ENCODE measurements at places on chromosomes 16 and 17.
A peak's percentile ranks its signal among the peaks of the same experiment; 100 is the strongest.

DNA sequence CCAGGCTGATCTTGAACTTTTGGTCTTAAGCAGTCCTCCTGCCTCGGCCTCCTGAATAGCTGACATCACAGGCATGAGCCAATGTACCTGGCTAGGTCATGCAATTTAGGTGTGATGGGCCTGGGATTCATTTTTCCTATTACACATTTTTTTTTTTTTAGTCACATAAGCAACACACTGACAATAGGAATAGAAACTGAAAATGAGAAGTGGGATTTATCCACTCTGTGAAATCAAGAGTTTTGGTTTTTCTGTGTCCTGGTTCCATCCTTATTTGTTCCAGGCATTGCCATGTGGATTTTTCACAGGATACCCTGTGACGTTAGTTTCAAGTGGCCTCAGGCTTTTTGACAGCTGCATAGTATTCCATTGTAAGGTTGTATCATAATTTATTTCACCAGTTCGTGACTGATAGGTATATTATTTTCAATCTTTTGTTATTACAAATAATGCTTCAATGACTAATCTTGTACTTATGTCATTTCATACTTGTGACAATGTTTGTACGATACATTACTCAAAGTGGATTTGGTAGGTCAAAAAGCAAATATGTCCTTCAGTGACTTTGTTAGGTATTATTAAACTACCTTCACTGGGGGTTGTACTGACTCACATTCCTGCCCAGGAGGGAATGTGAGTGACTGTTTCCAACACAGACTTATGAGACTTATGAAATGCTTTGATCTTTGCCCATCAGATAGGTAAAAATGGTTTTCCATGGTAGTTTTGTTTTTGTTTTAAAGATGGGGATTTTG is 10.6 kb downstream of the ADCY7 start:
- DNase-seq: no peak

GRCh38 chr16:57984443-57985203 is 13.7 kb upstream of the CNGB1 start:
- peak; percentile 82 for DNase-seq

DNA sequence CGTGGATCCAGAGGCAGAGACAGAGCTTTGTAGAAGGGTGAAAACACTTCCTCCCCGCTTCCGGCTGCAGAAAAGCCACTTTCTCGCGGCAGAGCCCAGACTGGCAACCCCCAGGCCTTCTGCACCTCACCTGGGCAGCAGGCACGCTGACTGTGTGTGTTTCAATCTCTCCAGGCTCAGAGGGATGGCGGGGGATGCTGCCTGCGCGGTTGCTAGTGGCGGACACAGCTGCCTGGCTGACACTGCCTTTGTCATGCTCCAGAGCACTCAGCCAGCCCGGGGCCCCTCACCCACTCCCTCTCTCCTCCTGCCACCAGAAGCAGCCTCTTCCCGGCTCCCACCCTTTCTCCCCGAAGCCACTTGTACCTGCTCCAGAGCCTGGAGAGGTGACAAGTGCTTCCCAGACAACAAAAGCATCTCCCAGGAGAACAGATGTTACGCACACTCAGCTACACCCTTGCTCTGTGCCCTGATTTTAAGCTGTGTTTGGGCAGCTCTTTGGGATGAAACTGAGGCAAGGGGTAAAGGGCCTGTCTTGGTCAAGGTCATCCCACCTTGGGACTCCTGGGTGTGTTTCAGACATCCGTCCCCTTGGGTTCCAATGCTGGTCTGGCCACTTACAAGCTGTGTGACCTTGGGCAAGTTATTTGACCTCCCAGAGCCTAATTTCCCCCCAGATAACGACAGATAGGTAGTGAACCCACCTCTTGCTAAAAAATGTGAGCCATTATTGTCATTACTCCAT is 9.2 kb upstream of the GLIS2 start:
- peak; percentile 52 for DNase-seq

- DNase-seq: no peak
Observed at GRCh38 chr17:70078994-70079531, 4.0 kb downstream of the KCNJ16 start.

DNA sequence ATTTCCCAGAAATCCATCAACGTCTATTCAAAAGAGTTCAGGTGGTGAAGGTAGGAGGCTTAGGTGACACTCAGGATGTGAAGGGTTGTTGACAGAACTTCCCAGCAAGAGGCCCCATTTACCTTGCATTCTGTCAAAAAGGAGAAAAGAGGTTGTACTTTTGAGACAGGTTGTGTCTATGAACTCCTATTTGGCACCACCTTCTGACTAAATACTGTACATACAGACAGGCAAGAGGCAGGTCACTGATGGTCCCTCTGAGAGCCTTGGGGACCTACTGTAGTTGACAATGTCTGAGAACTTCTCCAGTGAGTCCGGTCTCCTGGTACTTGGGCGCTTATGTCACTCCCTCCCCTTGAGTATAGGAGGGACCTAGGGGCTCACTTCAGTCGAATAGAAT is 479.3 kb upstream of the ZFHX3 start:
- DNase-seq: no peak

DNA sequence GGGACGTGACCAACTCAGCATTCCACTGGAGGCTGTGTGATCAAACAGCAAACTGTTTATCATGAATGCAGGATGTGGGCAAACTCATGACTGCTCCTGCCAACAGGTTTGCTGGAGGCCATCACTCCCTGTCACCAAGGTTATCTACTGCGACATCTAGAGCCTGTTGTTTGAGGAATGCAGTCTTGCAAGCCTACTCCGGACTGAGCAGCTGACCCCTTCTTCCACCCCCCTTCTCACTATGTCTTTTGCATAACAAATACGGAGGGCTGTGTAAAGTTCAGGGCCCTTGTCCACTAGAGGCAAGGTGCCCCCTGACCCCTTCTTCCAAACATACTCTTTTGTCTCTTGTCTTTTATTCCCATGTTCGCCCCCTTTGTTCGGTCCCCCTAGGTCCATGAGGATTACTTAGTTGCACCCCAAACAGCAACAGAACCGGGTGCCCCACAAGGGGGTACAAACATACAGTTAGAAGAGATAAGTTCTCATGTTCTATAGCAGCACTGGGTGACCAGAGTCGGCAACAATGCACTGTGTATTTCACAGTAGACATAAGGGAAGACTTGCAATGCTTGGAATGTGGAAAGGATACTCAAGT is 28.7 kb downstream of the MEAK7 start:
- no peak for DNase-seq

DNA sequence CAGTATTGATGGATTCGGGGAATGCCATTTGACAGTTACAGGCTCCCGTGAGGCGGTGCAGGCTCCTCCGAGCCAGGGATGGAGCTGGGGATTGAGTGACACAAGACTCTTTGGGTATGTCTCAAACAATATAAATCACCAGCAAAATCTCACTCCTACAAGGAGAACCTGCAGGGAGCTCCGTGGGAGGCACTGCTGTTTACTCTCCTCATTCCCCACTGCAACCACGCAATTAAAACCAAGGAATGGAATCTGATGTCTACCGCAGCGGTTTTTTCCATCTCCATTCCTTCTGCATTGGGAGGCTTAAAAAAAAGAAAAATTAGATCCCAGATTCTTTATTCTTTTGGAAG is 157.9 kb downstream of the WWOX start:
- no peak for DNase-seq

- no peak for DNase-seq
Observed at GRCh38 chr16:8678068-8678927, 3.9 kb downstream of the ABAT start.

DNA sequence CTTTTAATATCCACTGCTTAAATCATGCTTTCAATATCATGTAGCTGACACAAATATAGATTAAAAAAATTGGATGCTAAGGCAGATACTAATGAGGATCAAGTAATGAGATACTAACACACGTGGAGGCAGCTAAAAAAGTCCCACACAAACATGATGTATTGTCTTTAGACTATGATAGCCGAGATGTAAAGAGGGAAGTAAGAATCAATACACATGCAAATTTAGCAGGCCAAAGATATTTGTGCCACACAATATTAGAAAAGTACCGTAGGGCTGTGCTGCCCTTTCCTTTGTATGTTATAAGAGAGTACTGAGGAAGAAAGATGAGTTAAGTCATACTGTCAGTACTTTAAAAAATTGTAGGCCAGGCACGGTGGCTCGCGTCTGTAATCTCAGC is 51.4 kb upstream of the STAC2 start:
- no peak for DNase-seq

- no peak for DNase-seq
Observed at GRCh38 chr16:70548936-70549335, 25.3 kb downstream of the SF3B3 start.

DNA sequence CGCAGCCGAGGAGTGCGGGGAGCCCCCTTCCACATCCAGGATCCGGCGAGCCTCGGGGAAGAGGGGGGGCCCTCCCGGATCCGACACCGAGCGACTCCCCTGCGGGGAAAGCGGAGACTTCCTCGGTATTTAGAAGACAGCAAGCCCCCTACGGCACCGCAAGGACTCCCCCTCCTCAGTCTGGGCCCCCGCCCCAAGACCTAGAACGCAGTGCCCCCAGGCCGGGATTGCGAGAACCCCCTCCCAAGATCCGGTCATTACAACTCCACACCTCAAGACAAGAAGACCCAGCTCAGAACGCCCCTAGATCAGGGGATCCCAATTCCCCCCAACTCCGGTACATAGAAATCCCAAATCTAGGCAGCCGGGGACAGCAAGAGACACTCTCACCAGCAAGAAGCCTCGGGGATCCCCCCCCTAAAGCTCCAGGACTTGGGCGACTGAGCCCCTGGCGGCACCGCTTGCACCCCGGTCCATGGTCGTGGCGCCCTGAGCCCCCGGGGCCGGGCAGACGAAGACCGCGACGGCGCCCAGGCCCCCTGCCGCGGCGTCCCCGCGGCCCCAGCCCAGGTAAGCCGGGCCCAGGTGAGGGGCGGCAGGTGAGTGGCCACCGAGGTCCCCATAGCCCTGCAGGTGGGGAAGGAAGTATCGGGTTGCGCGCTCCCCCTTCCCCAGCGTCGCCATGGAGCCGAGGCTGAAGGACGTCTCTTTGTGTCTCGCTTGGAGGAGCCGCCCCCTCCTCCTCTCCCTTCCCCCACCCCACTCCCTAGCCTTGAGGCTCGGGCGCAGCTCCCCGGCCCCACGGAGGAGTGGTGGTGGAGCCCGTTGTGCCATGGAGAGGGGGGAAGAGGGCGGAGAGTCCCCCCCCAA is 641 bp downstream of the SBK1 start:
- no peak for DNase-seq

- DNase-seq: peak; percentile 53
Observed at GRCh38 chr17:17783116-17783824, 53.5 kb downstream of the SREBF1 start.

- DNase-seq: no peak
Observed at GRCh38 chr17:50621574-50622031, 13.1 kb upstream of the ABCC3 start.

DNA sequence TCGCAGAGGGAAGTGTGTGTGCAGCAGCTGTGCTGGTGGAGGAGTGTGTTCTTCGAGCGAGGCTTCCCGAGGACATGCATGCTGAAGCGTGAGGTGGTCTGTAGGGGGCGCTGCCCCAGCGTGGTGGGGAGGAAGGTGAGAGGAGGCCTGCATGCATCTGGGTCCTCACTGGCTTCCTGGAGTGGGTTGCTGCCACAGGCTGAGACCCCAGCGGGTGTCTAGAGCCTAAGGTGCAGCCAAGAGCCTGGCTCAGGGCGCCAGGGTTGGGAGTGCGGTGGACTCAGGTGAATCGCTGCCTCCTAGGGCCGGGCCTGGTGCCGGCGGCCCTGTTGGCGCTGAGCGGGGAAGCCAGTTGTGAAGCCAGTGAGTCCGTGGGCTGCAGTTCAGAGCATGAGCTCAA is 7.5 kb upstream of the HSD3B7 start:
- no peak for DNase-seq

DNA sequence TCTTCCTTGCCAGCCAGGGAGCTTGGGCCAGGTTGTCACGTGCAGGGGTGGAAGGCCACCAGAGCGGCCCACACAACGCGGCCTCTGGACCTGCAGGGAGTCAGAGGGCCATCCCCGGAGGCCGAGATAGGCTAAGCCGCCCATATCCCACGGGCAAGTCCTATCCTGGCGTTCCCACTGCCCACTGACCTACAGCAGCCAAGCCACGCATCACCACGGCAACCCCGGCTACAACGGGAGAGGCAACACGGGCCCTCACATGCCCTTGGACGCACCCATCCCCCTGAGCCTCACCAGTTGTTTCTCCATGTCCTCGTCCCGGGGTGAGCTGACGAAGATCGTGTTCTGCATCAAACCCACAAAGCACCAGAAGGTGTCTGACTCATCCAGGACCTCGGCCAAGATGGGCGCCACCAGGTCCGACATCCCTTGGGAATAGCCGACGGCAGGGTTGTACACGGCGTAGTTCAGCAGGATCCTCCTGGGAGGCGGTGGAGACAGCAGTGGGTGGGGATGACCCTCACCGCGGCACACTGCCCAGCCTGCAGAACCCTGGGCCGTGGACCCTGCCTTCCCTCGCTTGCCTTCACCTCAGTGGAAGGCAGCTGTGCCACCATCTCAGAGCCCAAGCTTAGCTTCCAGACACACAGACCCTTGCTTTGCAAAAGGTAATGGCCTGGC is 88.2 kb downstream of the TBC1D16 start:
- DNase-seq: no peak

DNA sequence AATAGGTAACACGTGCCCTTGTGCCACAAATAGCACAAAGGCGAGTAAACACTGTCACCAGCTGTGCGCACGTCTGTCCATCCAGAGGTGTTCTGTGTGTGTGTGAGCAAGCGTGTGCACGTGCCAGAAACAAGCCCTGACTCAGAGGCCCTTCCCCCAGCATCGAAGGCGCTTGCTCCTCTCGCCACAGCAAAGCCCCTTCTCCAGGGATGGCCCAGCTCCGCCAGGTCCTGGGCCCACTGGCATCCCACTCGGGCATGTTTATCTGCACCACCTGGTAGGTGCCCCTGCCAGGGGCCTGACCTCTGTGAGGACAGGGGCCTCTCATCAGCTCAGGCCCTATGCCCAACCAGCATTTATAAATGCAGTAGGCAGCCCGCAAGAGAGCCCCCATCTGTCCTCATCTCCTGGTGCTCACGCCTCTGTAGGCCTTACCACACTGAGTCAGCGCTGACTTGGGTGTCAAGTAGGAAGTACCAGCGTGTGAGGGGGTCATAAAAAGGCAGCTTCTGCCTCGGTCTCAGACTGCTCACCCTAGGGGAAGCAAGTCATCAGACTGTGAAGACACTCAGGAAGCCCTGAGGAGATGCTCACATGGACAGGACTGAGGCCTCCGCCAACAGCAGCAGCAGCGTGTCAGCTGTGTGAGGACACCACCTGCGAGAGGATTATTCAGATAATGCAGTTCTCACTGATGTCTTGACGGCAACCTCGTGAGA is 10.8 kb downstream of the TMEM235 start:
- no peak for DNase-seq

GRCh38 chr17:45310380-45311324 is 6.2 kb downstream of the MAP3K14 start:
- DNase-seq: no peak

- DNase-seq: no peak
Observed at GRCh38 chr17:15951368-15952047, 6.6 kb downstream of the ADORA2B start.

Measured in T-cell (primary cell).